ENCODE measurements at places on chromosomes 11 and 22. TPM values are rescaled to one million over a fixed set of nuclear protein-coding genes. Genes with fewer than 3 reads are reported as not detected.

C11orf42 gene
- total RNA-seq, result not detected

DAGLA gene
- 5.1 TPM for total RNA-seq

- DNase-seq, result no peak
Observed at GRCh38 chr11:65646958-65647701, 9.2 kb downstream of the SIPA1 start.

GRCh38 chr11:66032957-66033735 lies 6.9 kb upstream of the CATSPER1 start:
- no peak for DNase-seq

- no peak for DNase-seq
Observed at GRCh38 chr11:66845876-66846212, 2.6 kb downstream of the RCE1 start.

DNA sequence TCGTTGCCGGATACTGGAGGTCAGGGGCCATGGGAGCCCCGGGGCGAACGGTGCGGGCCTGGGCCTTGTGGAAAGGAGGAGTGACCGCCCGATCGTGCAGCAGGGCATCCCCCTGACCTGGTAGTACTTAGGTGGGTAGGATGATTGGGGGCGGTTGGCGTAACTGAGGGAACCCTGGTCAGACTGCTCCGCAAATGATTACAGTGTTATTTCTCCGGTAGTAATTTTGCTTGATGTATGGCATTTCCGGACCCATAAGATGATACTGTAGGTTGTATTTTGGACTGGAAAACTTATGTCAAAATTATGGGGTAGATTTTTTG lies 762 bp downstream of the MTMR3 start:
- no peak for DNase-seq

DNA sequence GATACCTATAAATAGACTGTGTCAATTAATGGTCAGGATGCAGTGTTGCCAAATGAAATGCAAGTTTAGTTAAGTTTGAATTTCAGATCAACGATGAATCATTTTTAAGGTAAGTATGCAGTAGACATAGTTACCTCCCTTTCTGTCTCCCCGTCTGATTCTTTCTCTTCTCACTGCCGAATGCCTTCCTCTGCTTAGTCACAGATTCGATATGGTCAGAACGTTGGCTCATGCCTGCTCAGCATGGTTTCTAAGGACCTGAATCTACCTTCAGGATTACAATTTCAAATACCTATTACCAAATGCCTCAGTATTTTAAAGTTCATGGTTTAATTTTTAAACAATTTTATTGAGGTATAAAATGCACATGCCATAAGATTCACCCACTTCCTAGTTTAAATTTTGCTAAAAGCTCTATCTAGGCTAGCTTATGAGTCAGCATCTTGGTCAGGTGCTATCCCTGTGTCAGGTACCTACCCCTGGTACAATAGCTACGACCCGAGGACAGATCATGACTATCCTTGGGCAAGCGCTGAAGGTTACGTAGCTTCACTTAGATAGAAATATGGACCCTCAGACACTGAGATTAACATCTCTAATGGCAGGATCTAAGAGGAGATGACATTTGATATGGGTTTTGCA lies 78.2 kb upstream of the SPON1 start:
- no peak for DNase-seq

DNA sequence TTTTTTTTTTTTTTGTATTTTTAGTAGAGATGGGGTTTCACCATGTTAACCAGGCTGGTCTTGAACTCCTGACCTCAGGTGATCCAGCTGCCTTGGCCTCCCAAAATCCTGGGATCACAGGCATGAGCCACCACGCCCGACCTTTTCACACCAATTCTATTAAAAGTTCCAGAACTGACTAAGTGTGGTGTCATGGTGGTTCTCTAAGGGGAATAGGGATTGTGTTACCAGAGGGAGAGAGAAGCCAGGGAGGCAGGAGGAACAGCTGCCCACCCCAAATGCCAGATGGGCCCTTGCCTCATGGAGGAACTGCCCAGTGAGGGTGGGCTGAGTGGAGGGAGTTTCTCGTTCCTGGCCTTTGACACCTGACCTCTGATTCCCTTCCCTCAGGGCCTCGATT lies 5.9 kb downstream of the RPS6KA4 start:
- DNase-seq, result no peak

DNA sequence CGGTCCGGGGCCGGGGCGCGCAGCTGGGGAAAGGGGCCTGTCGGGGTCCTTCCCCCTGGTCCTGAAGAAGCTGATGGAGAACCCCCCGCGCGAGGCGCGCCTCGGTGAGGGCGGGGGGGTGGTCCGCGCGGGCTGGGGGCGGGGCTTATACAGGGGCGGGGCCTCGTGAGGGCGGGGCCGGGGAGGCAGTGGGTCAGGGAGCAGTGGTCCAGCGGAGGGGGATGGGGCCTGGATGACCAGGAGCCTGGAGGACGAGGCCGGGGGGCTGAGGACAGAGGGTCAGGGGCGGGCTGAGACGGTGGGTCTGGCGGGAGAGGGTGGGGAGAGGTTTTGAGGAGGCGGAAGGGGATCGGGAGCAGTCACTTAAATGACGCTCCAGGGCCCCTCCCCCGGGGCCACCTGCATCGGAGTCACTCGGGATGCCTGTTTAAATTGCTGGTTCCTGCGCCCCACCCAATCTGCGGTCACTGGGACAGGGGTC lies 396 bp downstream of the TEF start:
- no peak for DNase-seq

DNA sequence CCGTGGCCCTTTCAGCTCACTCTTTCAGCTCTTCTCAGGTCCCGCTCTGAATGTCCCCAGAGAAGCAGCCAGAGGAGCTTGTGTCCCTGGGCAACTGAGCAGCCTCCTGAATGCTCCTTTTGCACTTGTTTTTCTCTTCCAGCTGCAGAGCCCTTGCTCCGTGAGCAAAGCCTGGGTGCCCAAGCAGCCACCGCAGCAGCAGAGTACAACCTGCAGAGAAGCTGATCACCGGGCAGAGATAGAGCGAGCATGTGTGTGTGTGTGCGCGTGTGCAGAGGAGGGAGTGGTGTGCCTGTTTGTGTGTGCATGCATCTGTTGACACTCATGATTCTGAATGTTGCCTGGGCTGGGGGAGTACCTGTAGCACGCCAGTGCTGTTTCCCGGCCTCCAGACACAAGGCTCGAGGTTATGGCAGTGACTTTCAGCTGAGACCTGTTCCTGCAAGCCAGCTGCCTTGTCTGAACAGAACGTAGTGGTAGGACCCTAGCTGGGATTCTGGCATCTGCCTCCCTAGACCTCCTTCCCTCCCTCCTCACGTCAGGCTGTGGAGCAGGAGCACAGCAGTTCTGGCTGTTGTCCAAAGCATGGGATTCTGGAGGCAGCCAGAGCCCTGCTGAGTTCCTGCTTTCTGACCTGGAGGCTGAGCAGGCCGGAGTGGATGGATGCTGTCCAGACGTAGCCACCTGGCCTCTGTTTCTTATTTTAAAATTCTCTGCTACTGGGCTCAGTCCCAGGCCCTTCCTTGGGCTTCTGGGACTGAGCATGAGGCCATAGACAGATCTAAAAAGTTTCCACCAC lies 4.5 kb upstream of the MAPK8IP1 start:
- no peak for DNase-seq
